ENCODE measurements at places on chromosomes 11 and 22.

DNA sequence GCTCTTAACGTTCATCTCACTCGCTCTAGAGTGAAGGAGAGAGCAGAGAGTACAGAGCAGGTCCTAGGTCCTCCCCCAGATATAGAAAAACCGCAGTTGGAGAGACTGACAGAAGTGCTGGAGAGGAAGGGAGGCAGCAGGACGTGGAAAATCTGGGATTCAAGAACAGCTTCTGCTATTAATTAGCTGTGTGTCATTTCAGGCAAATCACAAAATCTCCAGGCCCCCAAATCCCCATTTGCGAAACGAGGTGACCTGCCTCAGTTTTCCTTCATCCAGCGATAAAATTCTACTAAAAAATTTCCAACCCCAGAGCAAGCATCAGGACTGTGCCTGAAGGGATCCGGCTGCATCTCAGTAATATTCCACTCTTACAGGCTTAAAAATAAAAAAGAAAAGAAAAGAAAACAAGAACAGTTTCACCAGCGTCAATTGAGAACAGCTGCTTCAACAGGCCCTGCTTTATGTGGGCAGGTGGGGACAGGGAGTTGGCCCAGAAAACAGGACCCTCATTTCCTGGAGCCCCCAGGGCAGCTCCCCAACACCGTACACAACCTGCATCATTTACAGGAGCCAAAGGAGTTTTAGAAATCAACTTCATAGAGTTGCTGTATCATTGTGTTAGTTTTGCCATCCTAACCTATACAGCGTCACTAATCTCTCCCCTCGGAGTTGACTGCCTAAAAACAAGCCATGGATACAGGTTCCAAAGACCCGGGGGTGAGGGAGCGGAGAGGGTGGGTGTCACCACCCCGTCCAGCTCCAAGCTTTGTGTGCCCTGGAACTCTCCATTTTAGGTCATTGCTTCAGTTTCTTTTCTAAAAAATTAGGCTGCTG lies 2.3 kb upstream of the MALAT1 start:
- DNase-seq = peak; percentile 28

DNA sequence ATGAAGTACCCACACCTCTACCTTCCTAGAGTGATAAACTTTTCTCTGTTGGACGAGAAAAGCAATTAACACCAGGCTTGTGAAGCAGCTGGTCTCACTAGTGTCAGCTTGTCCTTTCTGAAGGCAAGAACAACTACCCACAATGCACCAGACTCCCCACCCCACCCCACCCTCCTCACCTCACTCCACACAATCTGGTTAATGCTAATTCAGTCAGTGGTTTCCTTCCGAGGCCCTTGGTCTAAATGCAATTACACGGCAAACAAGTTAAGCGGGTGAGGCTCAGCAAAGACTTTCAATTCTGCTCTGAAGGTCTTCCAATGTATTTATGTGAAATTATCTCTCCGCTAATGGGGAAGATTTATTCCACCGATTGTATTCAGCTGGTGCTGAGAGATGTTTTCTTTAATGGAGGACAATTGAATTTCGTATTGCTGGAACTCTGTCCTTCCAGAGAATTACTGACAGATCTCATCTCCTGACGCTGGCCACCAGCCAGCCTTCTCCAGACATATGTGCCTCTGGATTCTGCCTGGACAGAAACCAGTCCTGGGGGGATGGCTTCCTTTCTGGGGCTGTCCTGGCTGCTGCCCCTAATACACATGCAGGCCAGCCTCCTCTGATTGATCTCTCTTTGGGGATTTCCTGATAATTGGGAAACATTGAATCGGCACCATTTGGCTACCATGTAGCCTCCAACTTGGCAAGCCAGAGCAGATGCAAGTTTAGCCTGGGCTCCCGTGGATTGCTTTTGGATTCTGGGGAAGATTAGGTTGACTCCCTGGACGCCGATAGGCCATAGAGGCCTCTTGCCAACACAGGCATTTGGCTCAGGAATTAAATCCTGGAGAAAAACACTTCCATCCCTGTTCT lies 165.8 kb upstream of the NARS2 start:
- DNase-seq = no peak

- no peak for DNase-seq
Measured at GRCh38 chr11:8544807-8545206, 49.2 kb downstream of the STK33 start.

GRCh38 chr22:45112136-45112879 lies 51.4 kb upstream of the NUP50 start:
- no peak for DNase-seq

GRCh38 chr11:104564921-104565582 lies 333.2 kb downstream of the CASP12 start:
- DNase-seq = no peak

GRCh38 chr22:45246060-45246985 lies 5.6 kb upstream of the KIAA0930 start:
- peak; percentile 95 for DNase-seq

DNA sequence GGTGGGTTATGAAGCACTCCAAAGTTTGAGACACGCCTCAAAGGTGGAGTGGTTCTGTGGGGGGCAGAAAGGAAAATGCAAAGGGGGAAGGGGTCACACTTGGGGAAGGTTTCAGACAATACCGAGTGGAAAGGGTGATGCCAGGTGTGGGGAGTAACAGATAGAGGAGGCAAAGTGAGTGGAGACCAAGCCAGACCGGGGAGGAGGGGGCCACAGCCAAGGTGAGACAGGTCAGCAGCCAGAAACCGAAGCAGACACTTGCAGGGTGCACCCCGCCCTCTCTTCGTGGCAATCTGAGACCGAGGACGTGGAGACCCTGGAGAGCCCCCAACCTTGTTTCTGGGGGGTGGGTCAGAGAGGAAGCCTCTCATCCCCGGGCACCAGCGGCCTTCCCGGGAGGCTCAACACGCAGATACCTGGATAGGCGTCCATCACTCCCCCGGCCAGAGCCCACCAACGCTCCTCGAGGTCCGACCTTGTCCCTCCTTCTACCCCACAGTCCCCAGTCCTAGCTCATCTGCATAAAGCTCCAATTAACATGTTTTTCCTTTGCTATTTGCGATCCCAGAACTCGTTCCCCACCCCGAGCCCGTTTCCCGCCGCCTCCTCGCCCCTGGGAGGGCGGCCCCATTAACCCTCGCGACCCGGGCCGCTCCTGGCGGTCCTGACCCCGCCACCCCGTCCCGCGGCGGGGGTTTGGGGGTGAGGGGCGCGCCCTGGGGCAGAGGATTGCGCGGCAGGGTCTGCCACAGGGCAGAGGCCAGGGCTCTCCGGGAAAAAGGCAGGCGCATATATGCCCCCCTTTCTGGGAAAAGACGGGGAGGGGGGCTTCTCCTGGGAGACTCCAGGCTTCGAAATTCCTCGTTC lies 21.8 kb downstream of the RTN4RL2 start:
- no peak for DNase-seq

DNA sequence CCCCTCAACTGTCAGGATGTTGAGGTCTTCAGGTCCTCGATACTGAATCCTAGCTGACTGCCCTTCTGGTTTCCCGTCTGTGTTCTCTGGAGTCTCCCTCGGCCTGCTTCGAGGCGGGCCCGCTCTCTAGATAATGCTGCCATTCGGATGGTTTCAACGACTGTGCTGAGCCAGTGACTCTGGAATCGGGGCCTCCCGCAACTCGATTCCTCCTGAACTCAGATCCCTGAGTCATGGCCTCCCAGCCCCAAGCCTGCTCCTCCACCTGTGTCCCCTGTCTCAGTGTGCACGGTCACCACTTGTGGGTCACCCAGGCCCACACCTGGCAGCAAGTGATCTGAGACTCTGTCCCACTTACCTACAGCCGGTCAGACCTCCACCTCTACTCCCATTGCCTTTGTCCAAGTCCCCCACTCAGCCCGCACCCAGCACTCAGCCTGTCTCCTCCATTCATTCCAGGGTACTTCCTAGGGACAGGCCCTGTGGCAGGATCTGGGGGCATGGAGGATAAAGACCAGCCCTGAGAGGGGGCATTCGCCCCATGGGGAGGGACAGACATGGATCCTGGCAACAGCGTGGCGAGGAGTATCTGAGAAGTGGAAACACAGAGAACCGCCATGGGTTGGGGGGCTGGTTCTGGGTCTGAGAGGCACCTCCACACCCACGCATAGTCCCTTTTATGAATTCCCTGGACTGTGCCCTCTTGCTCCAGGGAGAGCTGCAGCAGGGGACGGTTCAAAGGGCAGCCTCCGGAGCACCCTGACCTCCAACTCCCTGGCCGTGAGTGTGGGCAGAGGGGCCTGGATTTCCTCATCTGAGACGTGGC lies 14.3 kb downstream of the MPST start:
- no peak for DNase-seq

- DNase-seq = no peak
Measured at GRCh38 chr22:20637750-20638506, 130.5 kb downstream of the MED15 start.

- no peak for DNase-seq
Measured at GRCh38 chr11:61553373-61554171, 27.3 kb downstream of the SYT7 start.

DNA sequence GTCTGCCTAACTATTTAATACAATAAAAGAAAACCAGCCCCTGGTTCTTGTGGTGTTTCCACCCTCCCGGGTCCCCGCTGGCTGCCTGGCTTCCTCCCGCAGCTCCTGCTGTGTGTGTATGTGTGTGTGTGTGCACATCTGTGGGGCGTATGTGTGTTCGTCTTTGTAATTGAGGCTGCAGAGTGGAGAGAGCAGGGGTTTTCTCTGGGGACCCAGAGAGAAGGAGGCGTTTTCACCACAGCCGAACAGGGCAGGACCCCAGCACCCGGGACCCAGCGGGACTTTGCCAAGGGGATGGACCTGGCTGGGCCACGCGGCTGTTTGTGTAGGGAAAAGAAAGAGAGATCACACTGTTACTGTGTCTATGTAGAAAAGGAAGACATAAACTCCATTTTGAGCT lies 42.7 kb downstream of the IGLL1 start:
- DNase-seq = no peak

- no peak for DNase-seq
Measured at GRCh38 chr22:43749473-43749872, 62.6 kb downstream of the EFCAB6 start.

GRCh38 chr11:75800728-75801361 lies 14.2 kb upstream of the UVRAG start:
- no peak for DNase-seq

GRCh38 chr11:78567209-78567608 lies 7.5 kb downstream of the NARS2 start:
- peak; percentile 57 for DNase-seq

GRCh38 chr11:102313238-102313940 lies 3.9 kb upstream of the BIRC3 start:
- DNase-seq = no peak

- DNase-seq = no peak
Measured at GRCh38 chr11:75781296-75781695, 12.7 kb downstream of the DGAT2 start.

GRCh38 chr11:12232160-12232559 lies 121.8 kb downstream of the MICAL2 start:
- DNase-seq = no peak

DNA sequence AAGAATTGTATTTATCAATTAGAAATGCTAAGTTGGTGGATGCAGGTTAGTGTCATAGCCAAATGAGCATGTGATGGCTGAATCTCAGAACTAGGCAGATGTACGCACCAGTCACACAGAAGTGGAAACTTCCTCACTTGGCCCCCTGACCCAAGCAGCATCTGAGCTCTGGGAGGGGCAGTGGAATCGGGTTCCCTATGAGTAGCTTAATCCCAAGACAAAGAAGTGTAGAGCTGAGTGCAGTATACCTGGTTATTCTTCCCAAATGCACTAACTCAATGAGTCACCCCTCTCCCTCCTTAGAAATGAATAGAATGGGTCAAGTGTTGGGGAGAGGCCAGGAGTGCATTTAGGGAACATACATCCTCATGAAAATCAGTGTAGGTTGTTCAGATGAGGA lies 224.6 kb downstream of the FAT3 start:
- DNase-seq = no peak

DNA sequence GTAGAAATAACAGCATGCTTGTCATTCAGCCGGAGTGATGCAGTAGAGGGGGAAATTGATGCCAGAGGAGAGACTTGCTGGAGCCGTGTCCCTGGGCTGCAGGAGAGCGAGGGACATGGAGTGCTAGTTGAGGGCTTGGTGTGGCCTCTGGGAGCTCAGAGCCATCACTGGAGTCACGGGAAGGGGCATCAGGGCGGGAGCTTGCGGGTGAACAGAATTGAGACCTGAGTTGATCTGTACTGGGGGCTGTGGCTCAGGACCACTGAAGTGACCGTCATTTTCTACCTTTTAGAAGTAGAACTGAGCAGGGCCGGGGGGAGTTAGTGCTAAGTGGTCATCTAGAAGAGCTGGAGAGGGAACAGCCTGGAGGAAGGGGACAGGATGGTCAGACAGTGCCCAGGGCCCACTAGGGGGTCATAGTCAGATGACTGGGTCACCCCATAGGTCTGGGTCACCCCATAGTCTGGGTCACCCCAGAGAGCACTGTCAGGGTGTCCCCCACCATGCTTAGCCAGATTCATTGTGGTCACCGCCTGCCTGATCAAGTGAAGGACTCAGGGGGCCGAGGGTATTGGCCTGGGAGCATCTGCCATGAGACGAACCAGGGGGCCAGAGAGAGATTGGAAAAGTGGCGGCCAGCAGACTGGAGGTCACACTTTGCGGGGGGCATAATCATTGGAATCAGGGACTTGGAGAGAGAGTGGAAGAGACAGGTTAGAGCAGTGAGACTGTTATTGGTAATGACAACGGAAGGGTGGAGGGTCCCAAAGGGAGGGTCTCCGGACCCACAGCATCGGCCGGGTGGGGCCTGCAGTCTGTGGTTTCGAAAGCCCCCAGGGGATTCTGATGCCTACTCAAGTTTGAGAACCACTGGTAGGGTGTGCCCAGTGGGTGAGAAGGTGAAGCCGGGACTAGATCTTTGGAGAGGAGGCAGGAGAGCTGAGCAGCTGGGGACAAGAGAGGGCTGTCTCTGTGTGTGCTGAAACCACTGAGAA lies 15.2 kb downstream of the RIBC2 start:
- DNase-seq = no peak

- no peak for DNase-seq
Measured at GRCh38 chr11:120577041-120577440, 65.5 kb downstream of the GRIK4 start.

GRCh38 chr22:37230673-37231405 lies 13.2 kb downstream of the RAC2 start:
- no peak for DNase-seq

DNA sequence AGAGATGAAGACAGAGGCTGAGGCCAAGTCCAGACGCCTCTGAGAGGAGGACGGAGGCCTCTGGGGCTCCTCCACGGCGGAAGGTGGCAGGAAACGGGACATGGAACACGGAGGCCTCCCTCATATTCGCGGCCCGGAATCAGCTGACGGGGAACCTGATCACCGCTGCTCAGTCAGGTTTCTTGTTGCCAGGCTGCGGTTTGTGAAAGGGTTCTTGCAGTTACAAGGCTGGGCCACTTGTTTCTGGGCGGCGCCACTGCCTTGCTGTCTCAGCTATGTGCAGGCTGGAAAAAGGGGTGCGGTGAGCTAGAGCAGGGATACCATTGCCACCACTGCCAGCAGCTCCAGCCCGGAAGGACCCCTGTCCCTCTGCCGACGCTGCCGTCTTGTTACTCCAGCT lies 10.0 kb upstream of the MMP1 start:
- DNase-seq = no peak

DNA sequence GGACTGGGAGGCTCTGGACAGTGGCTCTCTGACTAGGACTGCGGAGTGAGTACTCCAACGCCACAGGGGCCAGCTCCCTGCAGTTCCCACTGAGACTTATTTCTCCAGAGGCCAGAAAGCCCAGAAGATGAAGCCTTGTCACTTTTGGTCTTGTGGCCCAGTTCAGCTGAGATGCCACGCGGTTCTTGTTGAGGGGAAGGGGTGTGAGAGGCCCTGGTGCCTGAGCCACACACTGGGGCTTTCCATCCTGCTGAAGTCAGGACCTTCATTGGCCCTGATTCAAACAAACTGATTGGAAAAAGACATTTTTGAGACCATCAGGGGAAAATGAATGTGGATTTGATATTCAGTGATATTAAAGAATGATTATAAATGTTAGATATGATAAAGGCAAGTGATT lies 73.6 kb downstream of the UBASH3B start:
- DNase-seq = no peak
